ENCODE measurements at places on chromosomes 1 and 21.

GRCh38 chr21:36247316-36248010, 72.5 kb upstream of the MORC3 start:
- DNase-seq = no peak

- no peak for DNase-seq
Observed at GRCh38 chr1:234307726-234308125, 65.5 kb upstream of the COA6 start.

GRCh38 chr1:94648225-94649007, 106.9 kb upstream of the F3 start:
- no peak for DNase-seq

DNA sequence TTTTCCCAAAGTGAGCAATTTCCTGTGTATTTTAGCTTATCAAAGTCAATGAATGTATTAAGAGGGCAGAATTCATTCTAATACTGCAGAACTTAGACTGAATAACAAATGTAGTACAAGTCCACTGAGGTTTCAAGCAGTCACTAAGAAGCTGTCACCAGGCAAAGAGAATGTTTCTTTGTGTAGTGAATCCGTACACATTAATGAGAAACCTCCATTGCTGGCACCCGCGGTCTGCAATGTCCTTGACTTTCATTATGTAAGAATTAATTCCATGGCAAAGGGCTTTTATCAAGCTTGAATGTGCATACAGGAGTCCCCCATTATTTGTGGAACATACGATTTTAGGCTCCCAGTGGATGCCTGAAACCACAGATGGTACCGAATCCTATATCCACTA, 719.5 kb upstream of the TMPRSS15 start:
- DNase-seq = no peak

DNA sequence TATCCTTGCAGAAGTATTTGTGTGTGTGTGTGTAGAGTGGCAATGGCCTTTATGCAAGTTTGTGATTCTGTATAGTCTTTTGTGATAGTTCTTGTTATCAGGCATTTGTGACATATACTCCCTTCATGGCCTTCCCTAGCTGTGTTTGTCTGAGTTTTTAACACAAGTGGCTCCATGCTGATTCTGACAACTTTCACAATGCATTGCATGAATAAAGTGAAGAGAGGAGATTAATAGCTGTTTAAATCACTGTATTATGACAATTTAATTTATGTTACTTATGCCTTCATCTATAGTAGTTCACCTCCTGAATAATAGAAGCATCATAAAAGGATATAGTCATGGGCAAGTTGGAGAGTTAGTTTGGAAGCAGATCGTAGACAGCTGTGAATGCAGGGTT, 17.2 kb upstream of the MCOLN3 start:
- no peak for DNase-seq

DNA sequence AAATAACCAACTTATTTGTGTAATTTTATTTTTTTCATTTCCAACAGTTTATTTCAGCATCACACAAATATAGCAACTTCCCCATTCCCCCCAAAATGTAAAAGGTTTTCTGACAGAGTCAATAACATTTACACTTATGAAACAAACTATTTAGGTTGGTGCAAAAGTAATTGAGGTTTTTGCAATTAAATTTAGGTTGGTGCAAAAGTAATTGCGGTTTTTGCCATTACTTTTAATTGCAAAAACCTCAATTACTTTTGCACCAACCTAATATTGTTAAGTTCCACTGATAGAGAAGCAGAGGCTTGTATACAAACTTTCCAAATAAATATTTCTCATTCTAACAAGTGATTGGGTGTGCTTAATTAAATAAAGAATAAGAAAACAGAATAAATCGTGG, 270.9 kb upstream of the DUSP10 start:
- DNase-seq = no peak

DNA sequence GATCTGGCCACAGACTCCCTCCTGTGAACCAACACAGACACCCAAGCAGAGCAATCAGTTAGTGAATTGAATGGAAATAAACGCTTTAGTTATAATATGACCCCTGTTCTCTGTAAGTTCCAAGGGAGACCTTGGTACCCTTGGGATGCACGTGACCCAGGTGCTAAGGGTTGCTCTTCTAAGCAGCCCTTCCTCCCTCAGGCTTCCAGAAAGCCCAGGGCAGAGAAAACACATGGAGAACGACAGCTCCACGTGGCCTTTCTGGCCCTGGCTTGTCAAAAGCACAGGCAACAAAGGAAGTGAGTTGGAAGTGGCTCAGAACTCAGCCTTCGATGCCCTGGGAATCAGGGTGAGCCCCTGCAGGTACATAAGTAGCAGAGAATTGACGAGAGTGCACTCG, 57.4 kb downstream of the LACTBL1 start:
- DNase-seq = no peak

DNA sequence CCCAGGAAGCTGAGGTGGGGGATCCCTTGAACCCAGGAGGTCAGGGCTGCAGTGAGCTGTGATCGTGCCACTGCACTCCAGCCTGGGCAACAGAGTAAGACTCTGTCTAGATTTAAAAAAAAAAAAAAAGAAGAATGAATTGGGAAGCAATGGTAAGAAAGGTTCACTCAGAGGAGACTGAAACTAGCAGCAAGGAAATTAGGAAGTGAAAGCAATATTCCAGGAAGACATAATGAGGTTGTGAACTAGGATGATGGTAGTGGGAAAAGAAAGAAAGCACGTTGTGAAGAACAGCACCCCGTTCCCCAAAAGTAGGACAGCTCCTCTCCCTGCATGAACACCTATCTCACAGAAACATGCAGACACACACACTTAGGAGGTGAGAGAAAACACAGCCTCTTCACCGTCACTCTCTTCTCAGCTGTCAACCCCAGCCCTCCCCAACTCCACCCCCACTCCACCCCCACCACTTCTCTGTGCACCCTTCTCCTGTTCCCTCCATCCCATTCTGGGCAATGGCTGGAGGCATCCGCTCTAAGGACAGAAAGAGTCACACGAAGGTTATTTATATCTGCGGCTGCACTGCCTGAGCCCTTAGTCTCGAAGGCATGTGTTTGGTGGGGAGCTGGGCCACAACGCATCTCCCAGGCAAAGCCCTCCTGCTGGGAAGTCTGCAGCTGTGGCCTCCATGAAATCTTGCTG, 101.8 kb upstream of the LPGAT1 start:
- DNase-seq = no peak

GRCh38 chr21:14070049-14070893, 140.5 kb downstream of the LIPI start:
- no peak for DNase-seq

DNA sequence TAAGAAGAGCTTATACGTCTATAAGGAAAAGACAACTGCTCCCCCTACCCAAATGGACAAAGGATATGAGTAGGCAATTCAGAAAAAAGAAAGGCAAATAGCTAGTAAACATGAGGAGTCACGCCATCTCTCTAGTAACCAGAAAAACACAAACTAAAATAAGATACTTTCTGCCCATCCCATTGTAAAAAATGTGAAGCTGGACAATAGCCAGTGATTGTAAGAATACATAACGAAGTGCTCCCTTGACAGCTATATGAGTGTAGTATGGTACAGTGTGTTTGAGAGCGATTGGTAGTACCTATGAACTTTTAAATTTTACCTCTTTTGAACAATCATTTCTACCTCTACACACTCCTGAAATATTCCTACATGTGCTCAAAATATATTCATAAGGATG, 7.5 kb upstream of the GJA8 start:
- no peak for DNase-seq

DNA sequence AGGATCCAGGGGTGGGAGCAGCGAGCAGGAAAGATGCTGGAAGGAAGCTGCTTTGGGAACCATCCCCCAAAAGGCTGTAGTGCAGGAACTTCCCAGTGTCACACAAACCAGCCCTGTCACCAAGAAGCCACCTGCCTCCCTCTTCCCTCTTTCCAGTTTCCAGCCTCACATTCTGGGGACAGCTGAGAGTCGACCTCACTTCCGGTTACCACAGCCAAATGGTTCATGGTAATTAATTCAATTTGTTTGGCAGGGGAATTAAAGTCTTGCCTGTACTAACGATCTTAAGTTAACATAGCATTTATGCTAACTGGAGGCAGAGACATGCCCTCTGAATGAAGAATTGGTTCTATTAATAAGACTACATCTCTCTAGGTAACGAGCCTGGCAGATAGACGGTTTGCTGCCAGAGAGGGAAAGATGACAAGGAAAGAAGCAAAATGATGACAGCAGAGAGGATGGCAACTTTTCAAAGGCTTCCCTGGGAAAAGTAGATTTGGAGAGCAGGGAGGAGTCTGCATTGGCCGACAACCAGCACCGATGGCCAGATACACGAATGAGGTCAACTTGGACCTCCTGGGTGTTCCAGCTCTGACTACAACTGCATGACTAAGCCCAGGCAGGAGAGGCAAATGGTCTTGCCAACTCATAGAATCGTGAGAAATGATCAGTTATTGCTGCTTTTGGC, 64.1 kb downstream of the TMCO4 start:
- DNase-seq = no peak

DNA sequence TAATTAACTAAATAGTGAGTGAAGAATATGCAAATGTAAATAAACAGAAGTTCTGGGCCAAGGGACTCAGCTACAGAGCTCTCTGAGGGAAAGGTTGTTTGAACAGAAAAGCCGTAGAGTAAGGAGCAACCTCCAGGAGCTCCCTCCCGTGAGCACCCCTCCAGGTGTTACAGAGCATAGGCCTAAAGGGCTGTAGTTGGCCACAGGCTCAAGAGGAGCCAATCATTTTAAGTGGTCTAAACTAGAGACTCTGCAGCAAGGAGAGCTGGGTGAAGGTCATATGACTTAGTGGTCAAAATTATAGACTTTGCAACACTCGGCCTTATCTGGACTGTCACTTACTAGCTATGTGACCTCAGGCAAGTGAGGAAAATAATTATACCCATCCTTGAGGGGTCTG, 19.1 kb upstream of the RXRG start:
- DNase-seq = no peak

GRCh38 chr1:110768605-110769004, 93.9 kb upstream of the KCNA3 start:
- no peak for DNase-seq

DNA sequence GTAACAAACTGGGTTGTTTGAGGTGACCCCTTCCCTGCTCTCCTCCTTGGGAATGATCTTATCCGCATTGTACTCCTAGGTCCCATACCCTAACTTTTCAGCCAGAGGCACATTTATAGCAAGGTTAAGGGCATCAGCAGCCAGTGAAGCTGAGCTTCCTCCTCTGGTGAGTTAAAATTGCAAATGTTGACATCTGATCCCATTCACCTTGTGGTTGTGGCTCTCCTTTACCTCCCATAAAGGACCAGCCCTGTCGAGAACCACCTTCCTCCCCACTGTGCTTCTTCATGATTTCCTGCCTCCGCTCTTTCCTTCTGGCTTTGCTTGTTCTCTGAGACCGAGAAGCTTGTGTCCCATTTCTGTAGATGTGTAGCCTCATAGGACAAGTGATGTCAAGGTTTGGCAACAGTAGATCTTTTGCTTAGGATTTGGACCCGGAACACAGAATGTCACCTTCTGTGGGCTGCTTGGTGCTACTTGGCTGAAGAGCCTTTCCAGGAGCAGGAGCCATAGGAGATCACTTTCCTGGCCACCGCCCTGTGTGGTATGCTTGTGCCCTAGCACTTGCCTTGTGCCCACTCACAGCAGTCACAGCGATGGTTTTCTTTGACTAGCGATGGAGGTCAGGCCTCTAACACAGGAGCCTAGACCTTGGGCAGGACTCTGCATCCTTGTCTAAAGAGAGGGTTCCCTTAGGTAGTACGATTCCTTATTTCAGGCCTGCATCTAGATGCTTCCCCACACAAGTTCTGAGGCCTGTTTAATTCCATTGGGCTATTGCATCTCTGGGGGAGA, 18.8 kb downstream of the SZRD1 start:
- no peak for DNase-seq

DNA sequence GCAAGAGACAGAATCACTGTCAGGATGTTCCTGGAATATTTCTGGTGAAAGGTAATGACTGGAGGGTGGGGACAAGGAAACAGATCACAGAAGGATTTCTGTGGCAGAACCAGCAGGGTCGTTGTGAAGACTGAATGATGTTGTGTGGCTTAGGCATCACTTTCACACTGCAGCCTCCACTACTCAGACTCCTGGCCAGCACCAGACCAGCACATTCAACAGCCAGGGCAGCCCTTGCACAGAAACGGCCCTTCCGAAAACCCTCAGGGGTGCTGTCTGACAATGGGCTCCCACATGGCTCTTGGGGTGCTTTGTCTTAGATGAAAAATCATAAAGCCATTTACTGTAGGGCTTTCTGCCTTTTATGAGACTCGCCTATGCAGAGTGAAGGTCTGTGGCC, 3.8 kb upstream of the RAB7B start:
- no peak for DNase-seq
